Activated CD8-positive, alpha-beta memory T cell treated with anti-CD3 and anti-CD28 coated beads, Interleukin-2, amount 50 U/mL, for 48 hours (primary cell): ENCODE measurements at places on chromosomes 13 and 19.
A peak's percentile ranks its signal among the peaks of the same experiment; 100 is the strongest.

GRCh38 chr19:2887391-2887914 is 13.3 kb upstream of the ZNF57 start:
- DNase-seq, result no peak

DNA sequence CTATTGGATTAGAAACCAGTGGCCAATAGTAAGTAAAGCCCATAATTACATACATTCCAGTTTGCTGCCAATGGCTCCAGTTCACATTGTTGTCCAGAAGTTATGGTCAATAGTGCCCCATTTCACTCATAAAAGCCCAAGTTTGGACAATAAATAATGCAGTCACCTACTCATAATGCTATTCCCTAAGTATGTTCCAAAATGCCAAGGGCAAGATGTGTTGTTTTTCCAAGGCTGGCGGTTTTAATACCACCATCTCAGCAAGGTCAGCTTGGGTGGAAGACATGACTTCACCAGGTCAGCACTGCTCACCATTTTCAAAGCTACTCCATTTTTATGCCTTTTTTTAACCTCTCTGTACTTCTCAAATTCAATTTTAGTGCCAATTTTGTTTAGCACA is 32.7 kb downstream of the KCTD12 start:
- no peak for DNase-seq

GRCh38 chr19:16133818-16134217 is 9.7 kb upstream of the HSH2D start:
- DNase-seq, result no peak

- DNase-seq, result no peak
These were observed 36.5 kb upstream of the SACS start for GRCh38 chr13:23469951-23470421.

GRCh38 chr13:40352802-40353562 is 313.5 kb downstream of the FOXO1 start:
- DNase-seq, result peak; percentile 10

GRCh38 chr13:89239361-89240127 is 1568.4 kb downstream of the SLITRK5 start:
- no peak for DNase-seq

GRCh38 chr19:17953316-17953801 is 13.5 kb upstream of the KCNN1 start:
- no peak for DNase-seq

DNA sequence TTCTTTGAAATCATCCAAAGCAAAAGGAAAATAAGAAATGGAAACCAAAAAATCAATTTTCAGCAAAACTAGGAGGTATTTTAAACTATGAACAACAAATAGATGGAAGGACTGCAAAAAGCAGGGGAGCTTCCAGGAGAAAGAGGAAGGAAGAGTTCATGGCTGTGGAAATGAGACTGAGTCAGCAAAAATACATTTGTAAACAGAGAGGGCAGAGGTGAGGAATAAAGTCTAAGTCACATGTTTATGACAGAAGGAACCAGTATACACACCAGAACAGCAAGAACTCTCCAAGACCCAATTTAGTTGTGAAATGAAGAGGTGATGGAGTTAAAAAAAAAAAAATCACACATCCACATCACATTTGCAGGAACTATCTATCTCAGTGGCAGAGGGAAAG is 69.6 kb downstream of the RNASEH2B start:
- no peak for DNase-seq

- DNase-seq, result no peak
These were observed 2.2 kb upstream of the FBL start for GRCh38 chr19:39848392-39848791.

DNA sequence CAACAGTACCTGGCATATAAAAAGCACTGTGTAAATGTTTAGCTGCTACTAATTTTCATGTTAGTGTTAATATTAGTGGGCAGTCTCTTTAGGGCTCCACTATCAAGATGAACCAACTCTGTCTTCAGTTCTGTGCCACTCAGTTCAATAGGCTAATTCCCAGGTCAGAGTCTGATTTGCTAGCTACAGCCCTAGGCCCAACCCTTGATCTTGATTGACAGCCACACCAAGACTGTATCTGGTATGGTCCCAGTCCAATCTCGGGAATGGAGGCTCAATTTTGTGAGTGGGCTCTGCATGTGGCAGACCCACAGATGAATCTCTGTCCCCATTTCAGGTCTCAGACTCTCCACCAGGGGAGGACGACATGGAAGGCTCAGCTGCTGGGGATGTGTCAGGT is 46.1 kb downstream of the MAP4K1 start:
- no peak for DNase-seq

DNA sequence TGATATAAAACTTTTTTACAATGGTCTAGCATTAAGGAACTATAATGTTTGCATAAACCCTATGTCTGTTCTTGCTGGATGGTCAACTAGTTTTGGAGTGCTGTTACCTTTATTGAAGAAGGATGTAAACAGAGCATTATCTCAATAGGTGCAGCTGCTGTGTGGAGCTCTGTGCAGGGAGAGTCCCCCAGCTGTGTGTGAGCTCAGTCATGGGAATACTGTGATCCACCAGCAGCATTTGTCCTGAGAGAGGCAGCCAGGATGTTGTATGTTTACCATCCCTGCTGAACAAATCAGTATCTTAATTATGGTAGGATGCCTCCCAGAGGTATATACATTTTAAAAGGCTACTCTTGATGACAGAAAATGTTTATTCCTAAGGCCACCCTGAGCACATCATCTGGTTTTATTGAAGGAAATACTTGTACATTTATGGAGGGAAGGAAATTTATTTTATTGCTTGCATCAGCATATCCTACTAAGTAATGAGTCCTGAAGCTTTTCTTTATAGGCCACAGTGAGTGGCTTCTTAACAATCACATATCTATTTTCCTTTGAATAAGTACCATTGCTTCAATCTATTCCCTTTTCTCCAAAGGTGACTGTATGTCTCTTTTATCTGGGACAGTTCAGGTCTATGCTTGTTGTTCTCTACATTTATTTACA is 11.7 kb downstream of the RAP2A start:
- no peak for DNase-seq

GRCh38 chr13:24006520-24007248 is 109.4 kb upstream of the C1QTNF9B start:
- DNase-seq, result no peak

- DNase-seq, result no peak
These were observed 249.6 kb downstream of the GPC6 start for GRCh38 chr13:93476175-93476574.

GRCh38 chr13:64428196-64428595 is 2801.9 kb downstream of the PCDH9 start:
- no peak for DNase-seq

GRCh38 chr13:42048684-42049453 is 421 bp downstream of the DGKH start:
- DNase-seq, result peak; percentile 82

GRCh38 chr19:6078068-6078467 is 32.2 kb downstream of the RFX2 start:
- no peak for DNase-seq

DNA sequence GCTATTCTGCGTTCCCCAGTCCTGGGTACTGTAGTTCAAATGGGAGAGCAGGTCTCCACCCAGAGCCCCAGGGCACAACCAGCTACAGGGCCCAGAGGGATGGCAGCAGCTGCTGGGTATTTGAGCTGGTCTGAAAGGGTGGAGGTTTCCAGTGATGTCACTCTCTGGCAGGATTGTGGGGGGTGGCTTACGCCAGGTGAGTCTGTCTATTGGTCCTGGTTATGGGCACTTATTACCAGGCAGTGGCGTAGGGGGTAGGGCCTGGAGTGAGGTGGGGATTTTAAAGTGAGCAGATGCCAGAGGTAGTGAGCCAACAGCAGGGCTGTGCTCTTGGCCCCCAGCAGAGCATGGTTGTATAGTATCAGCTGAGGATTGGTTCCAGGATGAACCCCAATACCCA is 6.2 kb downstream of the RPS19 start:
- DNase-seq, result peak; percentile 72

- DNase-seq, result peak; percentile 93
These were observed 459 bp downstream of the MIDN start for GRCh38 chr19:1248786-1249297.

DNA sequence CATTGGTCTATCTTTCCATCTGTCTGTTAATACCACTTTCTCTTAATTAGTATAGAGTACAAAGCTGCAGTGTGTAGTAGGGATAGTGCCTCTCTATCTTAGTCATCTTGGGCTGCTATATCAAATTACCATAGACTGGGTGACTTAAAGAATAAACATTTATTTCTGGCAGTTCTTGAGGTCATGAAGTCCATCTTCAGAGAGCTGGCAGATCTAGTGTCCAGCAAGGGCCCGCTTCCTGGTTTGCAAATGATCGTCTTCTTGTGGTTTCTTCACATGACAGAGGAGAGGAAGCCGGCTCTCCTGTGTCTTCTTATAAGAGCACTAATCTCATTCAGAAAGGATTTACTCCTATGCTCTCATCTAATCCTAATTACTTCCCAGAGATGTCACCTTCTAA is 6.1 kb downstream of the ZNF700 start:
- no peak for DNase-seq

DNA sequence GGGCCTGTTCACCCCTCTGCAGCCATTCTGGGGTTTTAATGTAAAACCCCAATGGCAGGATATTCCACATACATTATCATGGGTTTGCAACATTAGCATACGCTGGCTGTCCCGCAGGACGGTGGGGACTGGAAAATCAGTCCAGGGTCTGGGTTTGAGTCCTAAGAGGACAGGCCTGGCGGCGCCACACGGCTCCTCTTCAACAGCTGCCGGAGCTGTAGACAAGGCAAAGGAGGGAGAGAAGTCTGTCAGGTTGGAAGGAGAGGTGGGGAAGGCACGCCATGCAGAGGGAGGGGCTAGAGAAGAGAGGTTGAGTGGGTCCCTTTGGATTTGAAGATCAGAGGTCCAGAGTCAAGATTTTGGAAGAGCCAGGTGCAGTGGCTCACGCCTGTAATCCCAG is 11.9 kb downstream of the NFKBID start:
- no peak for DNase-seq

DNA sequence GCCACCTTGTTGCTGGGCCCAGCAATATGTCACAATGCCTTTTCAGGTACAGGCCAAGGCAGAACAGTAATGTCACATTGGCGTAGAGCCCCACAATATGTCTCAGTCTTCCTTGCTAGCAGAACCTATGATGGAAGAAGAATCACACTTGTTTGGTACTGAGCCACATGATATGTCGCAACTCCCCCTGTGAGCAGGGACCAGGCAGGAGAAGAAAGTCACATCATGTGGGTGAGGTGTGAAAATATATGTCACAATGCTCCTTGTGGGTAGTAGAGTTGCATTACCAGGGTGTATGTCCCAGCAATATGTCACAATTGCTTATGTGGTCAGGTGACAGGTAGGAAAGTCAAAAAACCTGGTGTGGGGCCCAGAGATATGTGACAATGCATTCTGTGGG is 7.1 kb upstream of the ZNF91 start:
- DNase-seq, result no peak

- DNase-seq, result no peak
These were observed 62.2 kb downstream of the ZAR1L start for GRCh38 chr13:32252812-32253438.

DNA sequence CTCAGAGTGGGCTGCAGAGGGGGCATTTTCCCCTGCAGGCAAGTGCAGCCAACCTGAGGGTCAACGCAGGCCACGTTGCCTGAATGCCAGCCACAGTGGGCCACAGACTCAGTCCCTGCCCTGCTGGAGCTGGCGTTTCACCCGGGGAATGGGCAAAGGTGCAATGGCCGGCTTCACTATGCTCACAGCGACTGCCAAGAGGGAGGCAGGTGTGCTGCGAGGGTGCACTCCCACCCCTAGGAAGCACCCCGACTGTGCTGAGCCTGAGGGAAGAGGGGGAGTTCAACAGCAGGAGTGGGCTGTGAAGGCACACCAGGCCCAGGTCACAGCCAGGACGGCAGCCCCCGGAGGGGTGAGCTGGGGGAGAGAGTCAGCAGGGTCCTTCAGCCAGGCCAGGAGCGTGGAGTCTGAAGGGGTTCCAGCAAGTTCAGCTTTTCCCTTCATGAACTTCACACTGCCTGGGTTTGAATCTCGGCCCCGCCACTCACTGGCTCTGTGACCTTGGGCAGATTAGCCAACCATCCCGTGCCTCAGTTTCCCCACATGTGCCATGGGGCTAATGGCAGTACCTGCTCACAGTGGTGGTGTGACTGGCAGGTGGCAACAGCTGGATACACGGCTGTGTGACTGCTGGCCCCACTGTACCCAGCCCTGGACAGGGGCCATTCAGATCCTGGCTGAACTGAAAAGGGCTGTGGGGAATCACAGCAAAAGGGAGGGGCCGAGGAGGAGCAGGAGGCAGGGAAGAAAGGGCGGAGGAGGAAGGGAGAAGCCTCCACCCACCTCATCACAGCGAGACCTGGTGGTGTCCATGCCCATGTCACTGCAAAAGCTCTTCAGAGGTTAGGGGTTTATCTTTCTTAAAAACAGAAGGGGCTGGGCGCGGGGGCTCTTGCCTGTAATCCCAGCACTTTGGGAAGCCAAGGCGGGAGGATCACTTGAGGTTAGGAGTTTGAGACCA is 7.6 kb downstream of the TRAPPC6A start:
- DNase-seq, result no peak

DNA sequence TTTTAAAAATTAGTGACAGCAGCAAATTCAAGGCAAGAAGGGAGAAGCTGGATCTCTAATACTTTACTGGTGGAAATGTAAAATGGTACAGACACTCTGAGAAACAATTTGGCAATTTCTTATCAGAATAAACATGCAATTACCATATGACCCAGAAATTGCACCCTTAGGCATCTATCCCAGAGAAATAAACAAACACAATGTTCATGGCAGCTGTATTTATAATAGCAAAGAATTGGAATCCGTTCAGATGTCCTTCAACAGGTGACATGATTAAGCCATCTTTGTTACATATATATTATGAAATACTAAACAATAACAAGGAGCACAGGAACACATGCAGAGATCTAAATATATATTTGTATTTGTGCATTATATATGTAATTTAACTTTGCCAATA is 756.5 kb downstream of the SLITRK1 start:
- no peak for DNase-seq
